ENCODE measurements at places on chromosomes 5 and 9.

- DNase-seq, result no peak
Measured at GRCh38 chr5:132427281-132428146, 58.0 kb downstream of the SLC22A5 start.

- no peak for DNase-seq
Measured at GRCh38 chr9:137294681-137295237, 7.3 kb downstream of the NRARP start.

DNA sequence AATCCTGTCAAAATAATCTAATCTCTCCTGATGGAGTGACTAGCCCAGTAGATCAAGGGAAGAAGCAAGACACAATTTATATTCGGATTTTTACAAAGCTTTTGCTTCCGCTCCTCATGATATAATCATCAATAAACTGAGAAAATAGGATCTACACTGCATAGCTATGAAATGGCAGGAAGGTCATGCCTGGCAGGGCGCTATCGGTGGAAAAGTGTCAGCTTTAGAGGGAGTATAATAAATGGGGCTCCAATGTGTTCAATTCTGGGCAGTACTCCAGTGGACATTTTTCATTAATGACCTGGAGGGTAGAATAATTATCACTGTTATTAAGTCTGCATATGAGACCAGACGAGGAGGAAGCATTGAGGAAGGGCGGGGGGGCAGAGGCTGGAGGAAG, 1013.3 kb upstream of the DMAC1 start:
- no peak for DNase-seq

DNA sequence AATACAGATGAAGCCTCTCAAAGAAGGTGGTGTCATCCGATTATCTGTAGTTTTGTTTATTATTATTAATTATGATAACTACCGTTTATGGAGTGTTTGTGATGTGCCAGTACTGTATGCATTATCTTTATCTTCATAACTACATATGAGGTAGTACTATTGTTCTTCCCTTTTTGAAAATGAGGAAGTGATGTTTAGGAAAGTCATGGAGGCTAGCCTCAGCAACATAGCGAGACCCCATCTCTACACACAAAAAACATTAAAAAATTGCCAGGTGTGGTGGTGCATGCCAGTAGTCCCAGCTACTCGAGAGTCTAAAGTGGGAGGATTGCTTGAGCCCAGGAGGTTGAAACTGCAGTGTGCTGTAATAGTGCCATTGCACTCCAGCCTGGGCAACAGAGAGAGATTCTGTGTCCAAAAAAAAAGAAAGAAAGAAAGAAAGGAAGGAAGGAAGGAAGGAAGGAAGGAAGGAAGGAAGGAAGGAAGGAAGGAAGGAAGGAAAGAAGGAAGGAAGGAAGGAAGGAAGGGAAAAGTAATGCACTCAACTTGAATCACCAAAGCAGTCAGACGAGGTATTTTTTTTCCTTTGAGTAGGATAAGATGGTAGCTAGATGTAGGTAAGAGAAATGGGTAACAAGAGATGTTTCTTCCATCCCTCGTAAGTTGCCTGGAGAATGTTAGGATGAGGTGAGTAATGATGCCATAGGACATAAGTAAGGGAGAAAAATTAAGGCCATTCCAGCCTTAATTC, 47.8 kb downstream of the PAM start:
- no peak for DNase-seq

DNA sequence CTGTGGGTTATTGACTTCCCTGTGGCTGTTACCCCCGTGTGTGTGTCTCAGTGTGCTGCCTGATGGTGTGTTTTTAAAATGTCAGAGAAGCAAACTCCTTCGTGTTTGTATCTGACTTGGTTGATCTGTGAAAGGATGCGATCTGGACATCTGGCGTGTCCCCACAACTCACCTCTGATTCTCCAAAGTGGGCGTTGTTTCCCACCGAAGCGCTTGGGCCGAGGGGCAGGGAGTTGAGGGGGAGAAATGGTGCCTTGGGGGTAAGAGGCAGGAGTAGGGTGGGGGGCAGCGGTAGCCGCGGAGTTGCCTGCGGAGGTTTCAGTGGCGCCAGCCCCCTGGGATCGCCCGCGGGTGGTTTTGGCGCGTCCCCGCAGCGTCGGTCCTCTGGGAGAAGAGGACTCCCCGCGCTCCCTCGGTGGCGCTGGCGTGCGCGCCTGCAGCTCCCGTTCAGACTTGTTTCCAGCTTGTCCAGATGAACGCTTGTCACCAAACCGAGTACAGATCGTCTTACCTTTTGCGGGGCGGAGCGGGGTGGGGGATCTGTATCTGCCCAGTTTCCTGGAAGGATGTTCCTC, 1.1 kb downstream of the MAST4 start:
- no peak for DNase-seq

GRCh38 chr9:131610231-131610761, 65.0 kb downstream of the PRRT1B start:
- no peak for DNase-seq
